CD4-positive, alpha-beta memory T cell (primary cell): ENCODE measurements at places on chromosomes 11 and 22. TPM values are rescaled to one million over a fixed set of nuclear protein-coding genes. Genes with fewer than 3 reads are reported as not detected.

FAM168A gene
- total RNA-seq: 22.7 TPM

FLRT1 gene
- total RNA-seq: not detected

BET1L gene
- total RNA-seq: 122 TPM

HTR3A gene
- total RNA-seq: not detected

DDX10 gene
- total RNA-seq: 18.2 TPM

DNA sequence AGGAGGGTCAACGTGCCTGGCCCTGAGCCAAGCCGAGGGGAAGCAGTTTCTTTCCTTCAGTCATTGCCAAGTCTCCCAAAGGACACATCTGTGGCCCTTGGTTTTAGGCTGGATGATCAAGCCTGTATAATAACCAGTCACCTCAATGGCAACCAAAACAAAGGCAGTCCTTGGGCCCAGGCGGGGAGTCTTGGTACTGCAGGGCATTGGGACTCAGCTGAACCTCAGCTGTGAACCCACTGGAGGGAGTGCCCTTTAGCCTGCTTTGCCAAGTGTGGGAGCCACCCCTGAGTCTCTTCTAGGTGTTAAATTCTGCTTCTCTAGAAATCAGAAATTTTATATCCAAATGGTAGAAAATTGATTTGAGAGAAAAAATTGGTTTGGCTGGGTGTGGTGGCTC is 36.9 kb downstream of the CPT1A start:
- H3K4me3 ChIP-seq: no peak overlapping the region
- H3K4me1 ChIP-seq: no peaks in the 10 kb centered on the region
- no peaks in the 10 kb centered on the region for H3K27me3 ChIP-seq
- DNase-seq: no peak
- H3K36me3 ChIP-seq: peaks cover 16% of the 10 kb centered on the region

GRCh38 chr22:25094579-25094978 is 105.1 kb upstream of the CRYBB3 start:
- H3K36me3 ChIP-seq: no peaks in the 10 kb centered on the region
- H3K27me3 ChIP-seq: no peaks in the 10 kb centered on the region
- no peak overlapping the region for H3K4me3 ChIP-seq
- H3K27ac ChIP-seq: no peak overlapping the region

DNA sequence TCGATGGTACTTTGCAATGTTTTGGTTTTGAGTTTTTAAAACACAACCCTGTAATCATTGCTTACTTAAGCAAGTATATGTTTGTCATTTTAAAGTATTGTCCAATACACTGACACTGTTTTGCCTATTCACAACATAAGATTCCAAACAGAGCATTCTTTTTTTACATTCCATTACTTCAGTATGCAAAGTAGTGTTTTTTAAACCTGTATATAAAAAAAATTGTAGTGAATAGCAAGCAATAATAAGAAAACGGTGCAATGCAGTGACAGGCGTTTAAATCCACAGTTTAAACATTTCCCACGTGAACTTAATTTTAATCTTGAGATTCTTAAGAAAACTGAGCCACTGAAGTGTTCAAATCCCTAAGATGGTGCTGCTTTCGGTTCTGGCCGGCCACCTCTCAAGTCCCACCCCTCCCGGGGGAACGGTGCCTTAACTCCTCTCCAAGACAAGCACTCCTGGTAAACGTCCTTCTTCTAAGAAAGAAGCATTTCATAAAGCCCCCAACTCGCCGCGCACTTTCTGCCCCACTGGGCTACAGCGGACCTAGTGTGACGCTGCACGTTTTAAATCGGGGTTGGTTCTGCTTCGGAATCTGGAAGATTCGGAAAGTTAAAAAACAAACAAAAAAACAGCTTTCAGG is 2.9 kb downstream of the PGR start:
- no peaks in the 10 kb centered on the region for H3K4me1 ChIP-seq
- H3K27me3 ChIP-seq: peaks cover 8% of the 10 kb centered on the region
- DNase-seq: no peak
- no peaks in the 10 kb centered on the region for H3K36me3 ChIP-seq

GRCh38 chr11:78138694-78139421 is 568 bp downstream of the ALG8 start:
- H3K27me3 ChIP-seq: no peaks in the 10 kb centered on the region
- H3K36me3 ChIP-seq: no peaks in the 10 kb centered on the region
- H3K27ac ChIP-seq: peak overlapping the region; percentile 74
- peaks cover 21% of the 10 kb centered on the region for H3K4me1 ChIP-seq
- no peak for DNase-seq

- H3K27ac ChIP-seq: peak overlapping the region; percentile 99
- H3K27me3 ChIP-seq: no peaks in the 10 kb centered on the region
- peaks cover 97% of the 10 kb centered on the region for H3K4me1 ChIP-seq
- DNase-seq: no peak
- H3K4me3 ChIP-seq: no peak overlapping the region
Observed at GRCh38 chr11:118915941-118916841, 9.5 kb downstream of the BCL9L start.

- H3K27ac ChIP-seq: no peak overlapping the region
- H3K27me3 ChIP-seq: no peaks in the 10 kb centered on the region
- no peak for DNase-seq
Observed at GRCh38 chr22:49760630-49761571, 66.8 kb downstream of the BRD1 start.

- H3K27ac ChIP-seq: no peak overlapping the region
- no peaks in the 10 kb centered on the region for H3K27me3 ChIP-seq
- H3K4me3 ChIP-seq: no peak overlapping the region
- H3K36me3 ChIP-seq: no peaks in the 10 kb centered on the region
Observed at GRCh38 chr11:3086671-3087150, 29.5 kb upstream of the CARS1 start.

- H3K36me3 ChIP-seq: no peaks in the 10 kb centered on the region
- no peak overlapping the region for H3K27ac ChIP-seq
- no peaks in the 10 kb centered on the region for H3K27me3 ChIP-seq
- no peaks in the 10 kb centered on the region for H3K4me1 ChIP-seq
- no peak overlapping the region for H3K4me3 ChIP-seq
Observed at GRCh38 chr11:12882670-12883069, 126.4 kb upstream of the RASSF10 start.

- H3K36me3 ChIP-seq: no peaks in the 10 kb centered on the region
- no peaks in the 10 kb centered on the region for H3K27me3 ChIP-seq
- no peak overlapping the region for H3K27ac ChIP-seq
- H3K4me1 ChIP-seq: no peaks in the 10 kb centered on the region
- no peak for DNase-seq
Observed at GRCh38 chr11:20707876-20708275, 38.5 kb downstream of the NELL1 start.

DNA sequence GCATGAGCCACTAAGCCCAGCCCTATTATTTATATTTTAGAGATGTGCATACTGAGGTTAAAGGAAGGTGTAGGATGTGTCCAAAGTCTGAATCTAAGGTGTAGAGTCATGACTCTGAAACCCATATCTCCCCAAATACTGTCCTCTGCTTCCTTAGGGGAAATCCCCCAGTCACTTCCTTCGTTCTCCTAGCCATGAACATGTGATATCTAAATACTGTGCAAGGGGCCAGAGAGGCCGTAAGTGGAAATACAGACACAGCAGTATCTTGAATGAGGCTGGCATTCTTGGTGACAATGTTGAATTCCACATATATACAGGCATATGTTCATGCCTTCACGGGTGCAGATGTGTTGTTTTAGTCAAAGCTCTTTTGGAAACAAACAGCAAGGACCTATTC is 21.3 kb upstream of the PATZ1 start:
- no peaks in the 10 kb centered on the region for H3K4me1 ChIP-seq
- H3K27ac ChIP-seq: no peak overlapping the region
- no peaks in the 10 kb centered on the region for H3K27me3 ChIP-seq
- H3K36me3 ChIP-seq: no peaks in the 10 kb centered on the region

GRCh38 chr11:132911186-132911585 is 621.1 kb downstream of the OPCML start:
- H3K27me3 ChIP-seq: no peaks in the 10 kb centered on the region
- H3K27ac ChIP-seq: no peak overlapping the region
- no peak overlapping the region for H3K4me3 ChIP-seq
- no peaks in the 10 kb centered on the region for H3K36me3 ChIP-seq
- no peaks in the 10 kb centered on the region for H3K4me1 ChIP-seq
- no peak for DNase-seq

DNA sequence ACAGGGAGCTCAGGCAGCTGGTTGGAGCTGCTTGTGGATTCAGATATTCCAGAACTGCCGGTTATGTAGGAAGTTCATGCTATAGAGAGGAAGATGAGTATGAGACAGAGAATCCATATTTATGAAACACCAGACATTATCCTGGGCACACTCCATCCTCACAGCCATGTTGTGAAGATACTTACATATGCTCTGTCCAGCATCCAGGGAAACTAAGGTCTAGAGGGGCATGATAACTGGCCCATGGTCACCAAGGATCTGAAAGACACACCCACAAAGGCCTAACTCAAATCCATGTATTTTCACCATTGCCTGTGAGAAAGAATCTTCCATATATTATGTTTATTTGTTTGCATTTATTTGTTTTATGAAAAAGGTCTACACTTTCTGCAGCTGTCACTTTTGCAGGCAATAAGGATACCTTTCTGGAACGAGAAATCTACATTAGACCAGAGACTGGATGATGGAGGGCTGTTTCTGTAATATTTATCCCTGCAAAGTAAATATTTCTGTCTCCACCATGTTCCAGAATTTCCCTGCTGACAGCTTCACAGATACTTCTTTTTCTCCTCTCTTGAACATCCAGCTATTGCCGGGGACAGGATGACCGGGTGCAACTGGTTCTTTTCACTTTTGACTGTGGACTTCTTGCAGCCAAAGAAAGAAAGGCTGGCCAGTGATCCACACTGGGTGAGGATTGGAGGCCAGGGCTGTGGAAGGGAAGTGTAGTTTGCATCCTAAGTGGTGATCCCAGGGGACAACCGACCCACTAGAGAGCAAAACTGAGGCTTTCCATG is 145.9 kb upstream of the NAV2 start:
- H3K27ac ChIP-seq: no peak overlapping the region
- H3K27me3 ChIP-seq: no peaks in the 10 kb centered on the region
- H3K36me3 ChIP-seq: no peaks in the 10 kb centered on the region
- no peak for DNase-seq
- no peak overlapping the region for H3K4me3 ChIP-seq

GRCh38 chr11:12086271-12087074 is 23.9 kb upstream of the MICAL2 start:
- H3K4me1 ChIP-seq: peaks cover 62% of the 10 kb centered on the region
- no peaks in the 10 kb centered on the region for H3K27me3 ChIP-seq
- H3K4me3 ChIP-seq: peak overlapping the region; percentile 26
- H3K36me3 ChIP-seq: no peaks in the 10 kb centered on the region
- DNase-seq: no peak

GRCh38 chr11:72783144-72783905 is 10.5 kb downstream of the STARD10 start:
- no peaks in the 10 kb centered on the region for H3K36me3 ChIP-seq
- no peak for DNase-seq
- peaks cover 31% of the 10 kb centered on the region for H3K4me1 ChIP-seq
- H3K4me3 ChIP-seq: no peak overlapping the region
- no peaks in the 10 kb centered on the region for H3K27me3 ChIP-seq

DNA sequence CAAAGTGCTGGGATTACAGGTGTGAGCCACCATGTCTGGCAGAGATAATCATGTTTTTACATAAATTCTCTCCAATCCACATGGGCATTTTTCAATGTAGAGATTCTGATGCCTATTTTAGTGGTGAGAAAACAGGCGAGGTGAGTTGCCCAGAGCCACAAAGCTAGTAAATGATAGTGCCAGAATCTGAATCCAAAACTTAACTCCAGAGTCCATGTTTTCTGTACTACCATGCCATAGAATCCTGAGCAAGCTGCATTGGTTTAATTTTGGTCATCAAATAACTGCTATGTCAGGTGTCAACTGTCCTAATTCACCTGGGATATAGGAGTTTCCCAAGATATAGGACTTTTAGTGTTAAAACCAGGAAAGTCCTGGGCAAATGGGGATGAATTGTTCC is 13.6 kb downstream of the NEFH start:
- no peaks in the 10 kb centered on the region for H3K4me1 ChIP-seq
- no peaks in the 10 kb centered on the region for H3K27me3 ChIP-seq
- no peaks in the 10 kb centered on the region for H3K36me3 ChIP-seq
- H3K4me3 ChIP-seq: no peak overlapping the region
- H3K27ac ChIP-seq: no peak overlapping the region

GRCh38 chr11:123338266-123338800 is 91.7 kb upstream of the GRAMD1B start:
- H3K27ac ChIP-seq: no peak overlapping the region
- H3K27me3 ChIP-seq: no peaks in the 10 kb centered on the region
- no peaks in the 10 kb centered on the region for H3K4me1 ChIP-seq
- DNase-seq: no peak
